ENCODE measurements at places on chromosomes 5 and 9.
A peak's percentile ranks its signal among the peaks of the same experiment; 100 is the strongest.

GRCh38 chr5:40841068-40841805, at the start of gene CARD6:
Gene CARD6 (plus strand): TSS chr5:40841367. CDS start chr5:40841383, 16 bp downstream.
- DNase-seq, result no peak

DNA sequence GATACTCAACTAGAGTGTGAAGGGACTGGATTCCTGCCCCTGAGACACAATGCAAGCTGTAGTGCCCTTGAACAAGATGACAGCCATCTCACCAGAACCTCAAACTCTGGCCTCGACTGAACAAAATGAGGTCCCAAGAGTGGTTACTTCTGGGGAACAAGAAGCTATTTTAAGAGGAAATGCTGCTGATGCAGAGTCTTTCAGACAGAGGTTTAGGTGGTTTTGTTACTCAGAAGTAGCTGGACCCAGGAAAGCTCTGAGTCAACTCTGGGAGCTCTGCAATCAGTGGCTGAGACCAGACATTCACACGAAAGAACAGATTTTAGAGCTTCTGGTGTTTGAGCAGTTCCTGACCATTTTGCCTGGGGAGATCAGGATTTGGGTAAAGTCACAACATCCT, 2.4 kb downstream of the ZNF483 start:
- no peak for DNase-seq

GRCh38 chr5:57072218-57072892, 101.5 kb upstream of the GPBP1 start:
- no peak for DNase-seq

DNA sequence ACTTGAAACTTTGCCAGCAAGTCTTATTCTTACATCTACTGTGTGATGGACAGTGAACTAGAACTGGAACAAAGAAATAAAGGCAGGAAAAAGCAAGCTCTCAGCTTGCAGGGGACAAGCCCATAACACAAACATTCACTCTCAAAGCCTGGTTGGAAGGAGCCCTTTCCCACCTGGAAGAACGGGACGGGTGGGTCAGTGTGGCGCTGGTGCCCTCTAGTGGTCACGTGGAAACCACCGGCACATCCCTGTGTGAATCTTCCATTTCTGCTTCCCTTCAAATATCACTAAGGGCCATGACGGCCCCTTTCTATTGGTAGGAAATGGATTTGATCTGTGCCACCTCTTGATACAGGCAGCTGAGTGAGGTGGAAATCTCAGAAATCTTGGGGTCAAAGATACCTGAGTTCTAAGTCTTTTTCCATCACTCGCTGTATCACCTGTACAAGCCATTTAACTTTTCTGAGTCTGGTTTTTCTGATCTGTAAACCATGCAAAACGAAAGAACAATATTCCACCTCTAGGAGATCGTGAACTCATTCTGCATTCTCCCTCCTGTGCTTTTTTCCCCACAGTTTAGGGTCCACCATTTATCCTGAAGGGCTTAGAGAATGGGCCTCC, 211.6 kb downstream of the MSX2 start:
- peak; percentile 52 for DNase-seq

- DNase-seq, result no peak
Observed at GRCh38 chr5:167642779-167643517, 648.5 kb upstream of the WWC1 start.

DNA sequence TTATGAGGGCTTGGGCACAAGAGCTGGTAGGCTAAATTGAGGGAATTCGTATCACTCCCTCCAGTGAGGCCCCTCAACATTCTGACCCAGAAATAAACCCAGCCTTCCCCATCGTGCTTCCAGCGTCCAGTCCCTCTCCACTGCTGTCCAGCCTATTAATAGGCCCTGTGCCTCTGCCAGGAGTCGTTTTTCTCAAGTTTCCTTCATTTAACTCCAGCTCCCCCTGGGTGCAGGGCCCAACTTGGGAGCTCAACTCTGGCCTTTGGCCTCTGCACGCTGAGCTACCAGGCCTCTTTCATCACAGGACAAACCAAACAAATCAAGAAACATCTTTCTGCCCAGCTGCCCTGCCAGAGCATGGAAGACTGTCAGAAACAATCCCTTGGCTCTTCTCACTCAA, 10.0 kb downstream of the HBEGF start:
- no peak for DNase-seq

DNA sequence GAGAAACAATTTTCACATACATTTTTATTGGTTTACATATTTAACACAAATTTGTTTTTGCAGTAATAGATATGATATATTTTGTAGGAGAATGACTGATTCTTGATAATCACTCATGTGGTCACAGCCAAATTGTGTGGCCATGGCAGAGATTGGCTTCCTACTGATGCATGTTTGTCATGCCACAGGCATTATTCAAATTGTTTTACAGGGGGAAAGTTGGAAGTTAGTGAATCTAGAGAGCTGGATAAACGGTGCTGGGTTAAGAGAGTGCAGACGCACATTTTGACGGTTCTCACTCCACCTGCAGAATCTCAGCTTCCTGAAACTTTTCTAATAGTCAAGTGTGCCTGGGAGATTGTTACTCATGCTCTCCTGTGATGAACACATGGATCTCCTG, 91.1 kb upstream of the FBN2 start:
- no peak for DNase-seq

DNA sequence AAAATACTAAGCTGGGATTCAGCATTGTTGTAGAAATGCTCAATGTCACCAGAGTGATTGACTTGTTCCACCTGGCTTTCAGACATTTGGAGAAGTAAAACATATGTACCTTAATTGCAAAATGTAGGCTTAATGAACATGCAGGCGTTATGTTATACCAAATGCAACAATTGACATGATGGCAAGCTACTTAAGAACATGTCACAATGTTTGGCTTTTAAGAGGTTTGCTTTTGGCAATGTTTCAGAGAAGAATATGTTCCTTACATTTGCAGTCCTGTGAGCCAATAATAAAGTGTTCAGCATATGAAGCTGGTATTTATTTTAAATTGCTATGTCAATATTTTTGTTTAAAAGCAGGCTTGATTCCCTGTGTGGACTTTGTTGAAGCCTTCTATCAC, 111.7 kb upstream of the NUDT12 start:
- no peak for DNase-seq

GRCh38 chr5:74866596-74867162, 492 bp upstream of the FAM169A start:
- no peak for DNase-seq

DNA sequence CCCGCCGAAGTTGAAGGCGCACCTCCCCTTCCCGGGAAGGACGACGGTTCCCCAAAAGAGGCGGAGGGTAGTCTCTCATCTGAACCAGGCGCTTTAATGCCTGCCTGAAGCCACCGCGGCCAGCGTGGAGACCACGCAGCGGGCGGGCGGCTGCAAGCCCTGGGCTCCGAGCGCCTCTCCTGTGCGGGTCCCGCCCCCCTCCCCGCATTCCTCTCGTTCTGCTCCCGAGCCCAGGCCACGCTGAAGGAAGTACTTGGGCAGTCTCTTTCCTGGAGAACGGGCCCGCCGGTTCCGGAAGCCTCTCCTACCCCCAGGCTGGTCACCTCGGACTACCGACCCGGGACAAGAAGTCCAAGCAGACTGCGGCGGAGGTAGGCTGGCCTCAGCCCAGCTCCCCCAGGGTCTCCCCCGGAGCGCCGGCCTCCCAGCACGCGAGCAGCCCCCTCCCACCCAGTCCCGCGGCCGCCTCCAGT, 571 bp downstream of the PPIC start:
- no peak for DNase-seq

DNA sequence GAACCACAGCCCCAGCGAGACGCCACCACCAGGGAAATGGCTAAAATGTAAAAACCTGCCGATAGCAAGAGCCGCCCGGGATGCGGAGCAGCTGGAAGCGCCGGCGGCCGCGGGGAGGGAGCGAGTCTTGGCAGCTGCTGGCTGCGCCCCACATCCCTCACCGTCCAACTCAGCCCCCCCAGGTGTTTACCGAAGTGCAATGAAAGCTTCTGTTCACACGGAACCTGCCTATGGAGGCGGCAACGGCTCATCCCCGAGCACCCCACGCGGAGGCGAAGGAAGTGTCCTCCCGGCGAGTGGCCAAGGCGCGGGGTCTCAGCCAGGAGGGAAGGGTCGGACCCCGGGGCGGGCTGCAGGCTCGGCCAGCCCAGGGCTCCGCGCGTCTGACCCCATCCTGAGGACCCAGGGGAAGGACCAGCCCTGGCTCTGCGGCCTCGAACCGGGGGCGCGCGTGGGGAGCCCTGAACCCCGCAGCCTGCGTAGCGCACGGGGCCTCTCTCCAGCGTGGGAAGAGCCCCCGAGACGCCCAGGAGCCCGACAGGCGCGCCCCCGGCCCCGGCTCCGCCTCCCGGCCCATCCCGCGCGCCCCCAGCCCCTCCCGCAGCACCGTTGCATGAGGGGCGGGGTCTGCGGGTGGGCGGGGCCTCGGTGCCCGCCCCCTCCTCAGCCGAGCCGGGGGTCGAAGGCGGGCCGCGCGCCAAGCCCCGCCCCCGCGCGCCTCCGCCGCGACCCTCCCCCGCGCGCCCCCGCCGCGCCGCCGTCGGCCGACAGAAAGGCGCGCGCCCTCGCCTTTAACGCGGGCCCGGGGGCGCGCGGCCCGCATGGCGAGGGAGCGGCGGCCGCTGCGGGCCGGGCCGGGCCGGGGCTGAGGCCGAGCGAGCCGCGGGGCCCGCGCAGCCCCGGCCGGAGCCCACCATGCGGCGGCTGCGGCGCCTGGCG, at the start of gene DIPK1B:
TSS of gene DIPK1B (plus strand) at position 822 of the 939 bp plus-strand sequence. CDS start at position 916, 94 bp downstream.
- no peak for DNase-seq

DNA sequence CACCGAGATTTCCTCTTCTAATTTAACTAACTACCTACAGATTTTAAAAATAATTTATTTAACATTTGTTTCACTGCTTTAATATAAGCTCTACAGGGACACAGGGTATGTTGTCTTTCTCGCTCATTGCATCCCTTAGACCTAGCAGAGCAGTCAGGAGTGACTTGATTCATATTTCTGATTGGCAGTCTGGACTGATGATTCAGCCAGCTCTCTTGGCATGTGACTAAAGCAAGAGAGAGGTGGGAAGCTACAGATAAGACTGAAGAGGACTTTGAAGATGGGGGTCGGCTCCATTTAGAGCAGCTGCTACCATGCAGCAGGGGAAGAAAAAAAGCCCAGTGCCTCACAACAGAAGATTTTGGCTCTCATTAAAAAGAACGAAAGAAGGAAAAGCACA, 173.4 kb upstream of the STK32A start:
- no peak for DNase-seq

DNA sequence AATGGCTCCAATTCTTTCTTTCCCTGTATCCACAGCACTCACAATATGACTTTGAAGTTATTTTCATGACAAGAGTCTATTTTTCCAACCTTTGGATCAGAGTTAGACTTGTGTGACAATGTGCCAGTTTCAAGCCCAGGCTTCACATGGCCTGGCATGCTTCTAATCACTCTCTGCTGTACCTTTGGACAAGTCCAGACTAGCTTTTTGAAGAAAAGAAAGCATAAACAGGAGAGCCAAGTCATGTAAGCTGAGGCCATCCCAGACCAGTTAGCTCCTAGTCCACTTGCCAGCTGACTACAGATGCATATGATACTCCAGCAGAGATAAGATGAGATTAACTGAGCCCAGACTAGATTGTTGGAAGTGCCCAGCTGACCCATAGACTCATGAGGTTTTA, 513.6 kb upstream of the C9orf72 start:
- no peak for DNase-seq

DNA sequence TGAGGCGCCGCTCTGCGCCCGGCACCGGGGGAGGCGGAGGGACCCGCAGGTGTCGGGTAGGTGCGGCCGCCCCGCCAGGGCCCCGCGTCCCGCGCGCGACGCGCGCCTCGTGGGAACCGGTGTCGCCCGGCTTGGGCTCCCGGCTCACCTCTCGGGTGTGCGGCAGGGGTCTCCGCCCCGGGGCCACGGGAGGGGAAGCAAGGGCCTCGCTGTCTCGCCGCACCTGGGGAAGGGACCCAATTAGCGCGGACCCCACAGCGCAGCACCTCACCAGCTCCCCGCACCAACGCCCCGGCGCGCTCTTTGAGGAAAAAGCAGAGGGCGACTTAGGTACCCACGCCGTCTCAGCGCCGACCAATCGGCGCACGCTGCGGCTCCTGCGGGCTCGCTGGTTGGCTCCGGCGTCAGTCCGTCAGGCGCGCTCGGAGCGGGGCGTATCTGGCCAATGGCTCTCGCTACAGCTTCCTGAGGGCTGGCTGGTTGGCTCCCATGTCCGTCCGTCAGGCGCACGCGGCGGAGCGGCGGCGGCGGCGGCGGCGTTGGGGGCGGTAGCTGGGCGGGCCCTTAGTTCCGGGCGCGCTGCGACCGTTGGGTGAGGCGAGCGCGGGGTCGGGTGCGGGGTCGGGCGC, at the start of gene TRAF2:
TSS of gene TRAF2 (plus strand) at position 567 of the 629 bp plus-strand sequence. CDS start 12,225 bp downstream, outside the sequence.
- DNase-seq, result peak; percentile 98

GRCh38 chr9:87792831-87793288, 66.9 kb downstream of the CTSL start:
- peak; percentile 51 for DNase-seq

DNA sequence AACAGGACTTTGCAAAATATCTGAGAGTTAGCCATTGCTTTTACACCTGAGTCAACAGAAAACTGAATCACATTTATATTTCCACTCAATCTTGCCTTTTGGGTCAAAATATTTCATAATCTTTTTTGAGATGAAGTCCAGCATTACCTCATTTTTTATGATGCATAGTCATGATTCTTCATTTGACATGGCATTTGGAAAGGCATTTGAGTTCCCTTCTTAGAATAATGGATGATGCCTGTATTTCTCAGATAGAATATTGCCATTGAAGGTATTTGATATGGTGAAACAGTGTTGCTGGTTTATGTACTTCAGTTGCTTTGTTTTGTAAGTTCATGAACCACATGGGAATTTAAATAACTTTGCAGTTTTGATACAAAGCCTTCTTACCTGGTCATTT, 180.4 kb downstream of the PRR16 start:
- DNase-seq, result no peak

DNA sequence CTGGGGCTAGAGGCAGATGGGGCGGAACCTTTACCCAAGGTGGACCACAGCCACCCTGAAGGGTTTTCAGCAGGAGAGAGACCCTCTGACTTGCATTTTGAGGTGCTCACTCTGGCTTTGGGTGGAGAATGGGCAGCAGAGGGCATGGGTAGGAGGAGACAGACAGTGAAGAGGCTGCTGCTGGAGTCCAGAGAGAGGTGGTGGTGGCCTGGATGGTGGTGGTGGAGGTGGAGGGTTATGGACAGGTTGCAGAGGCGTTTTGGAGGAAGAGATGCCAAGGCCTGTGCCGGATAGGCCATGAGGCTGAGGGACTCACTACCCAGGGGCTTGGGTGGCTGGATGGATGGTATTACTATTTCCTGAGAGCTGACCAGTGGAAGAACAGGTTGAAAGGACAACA, 46.1 kb upstream of the CDKN2AIPNL start:
- no peak for DNase-seq

DNA sequence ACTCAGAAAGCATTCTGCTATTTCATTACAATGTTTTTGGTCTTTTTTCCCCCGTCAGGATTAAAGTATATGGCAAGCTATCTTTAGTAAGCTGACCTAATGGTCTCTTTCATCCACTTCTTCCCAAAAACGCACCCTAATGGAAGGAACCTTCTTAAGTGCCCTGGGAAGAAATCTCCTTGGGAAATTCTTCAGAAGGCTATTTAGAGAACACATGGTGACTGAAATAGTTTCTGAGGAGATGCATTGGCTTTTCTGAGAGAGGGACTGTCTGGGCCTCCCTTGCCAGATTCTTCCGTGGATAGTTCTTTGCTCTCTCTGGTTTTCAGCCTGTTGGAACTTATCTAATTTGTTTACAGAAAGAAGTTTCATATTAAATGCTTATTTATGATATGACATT, 524.1 kb upstream of the MEF2C start:
- no peak for DNase-seq

All from stimulated activated CD4-positive, alpha-beta T cell treated with anti-CD3 and anti-CD28 coated beads, Interleukin-2, amount 100 ng/mL, for 24 hours (primary cell).